ENCODE measurements at places on chromosomes 12 and 14.
A peak's percentile ranks its signal among the peaks of the same experiment; 100 is the strongest.

DNA sequence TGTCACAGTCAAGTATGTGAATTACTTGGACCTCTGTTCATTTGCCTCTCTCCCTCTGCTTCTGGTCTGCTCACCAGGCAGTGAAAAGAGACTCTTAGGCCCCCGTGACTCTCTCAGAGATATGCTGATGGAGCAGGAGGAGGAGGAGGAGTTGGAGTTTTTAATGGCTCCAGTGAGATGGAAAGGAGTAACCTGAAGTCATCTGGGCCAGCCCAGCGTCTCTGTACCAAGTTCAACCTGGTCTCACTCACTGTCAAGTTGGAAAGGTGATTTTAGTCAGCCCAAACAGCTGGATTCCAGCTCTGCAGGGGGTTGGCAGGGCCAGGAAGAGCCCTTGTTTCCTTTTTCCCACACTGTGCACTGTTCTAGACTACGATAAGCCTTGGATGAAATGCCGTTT is 48.6 kb downstream of the SH2B3 start:
- no peak for DNase-seq

DNA sequence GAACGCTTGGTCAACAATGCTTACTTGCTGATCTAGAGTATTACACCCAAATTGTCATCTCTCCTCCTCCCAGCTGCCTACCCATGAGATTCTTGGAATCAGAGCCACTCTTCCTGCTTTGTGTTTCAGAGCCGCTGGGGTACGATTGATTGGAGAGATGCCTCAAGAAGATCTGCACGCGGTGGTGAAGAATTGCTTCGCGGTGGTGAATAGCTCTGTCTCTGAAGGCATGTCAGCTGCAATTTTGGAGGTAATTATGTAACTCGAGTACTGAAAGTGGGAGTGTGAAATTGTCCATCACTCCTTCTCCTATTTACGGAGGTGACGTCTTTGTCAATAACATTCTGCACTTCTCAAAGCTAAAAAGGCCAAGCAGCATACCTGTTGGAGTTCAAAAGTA is 93.9 kb downstream of the GLT1D1 start:
- DNase-seq: no peak

- no peak for DNase-seq
Measured at GRCh38 chr12:108232565-108232964, 103.5 kb downstream of the WSCD2 start.

DNA sequence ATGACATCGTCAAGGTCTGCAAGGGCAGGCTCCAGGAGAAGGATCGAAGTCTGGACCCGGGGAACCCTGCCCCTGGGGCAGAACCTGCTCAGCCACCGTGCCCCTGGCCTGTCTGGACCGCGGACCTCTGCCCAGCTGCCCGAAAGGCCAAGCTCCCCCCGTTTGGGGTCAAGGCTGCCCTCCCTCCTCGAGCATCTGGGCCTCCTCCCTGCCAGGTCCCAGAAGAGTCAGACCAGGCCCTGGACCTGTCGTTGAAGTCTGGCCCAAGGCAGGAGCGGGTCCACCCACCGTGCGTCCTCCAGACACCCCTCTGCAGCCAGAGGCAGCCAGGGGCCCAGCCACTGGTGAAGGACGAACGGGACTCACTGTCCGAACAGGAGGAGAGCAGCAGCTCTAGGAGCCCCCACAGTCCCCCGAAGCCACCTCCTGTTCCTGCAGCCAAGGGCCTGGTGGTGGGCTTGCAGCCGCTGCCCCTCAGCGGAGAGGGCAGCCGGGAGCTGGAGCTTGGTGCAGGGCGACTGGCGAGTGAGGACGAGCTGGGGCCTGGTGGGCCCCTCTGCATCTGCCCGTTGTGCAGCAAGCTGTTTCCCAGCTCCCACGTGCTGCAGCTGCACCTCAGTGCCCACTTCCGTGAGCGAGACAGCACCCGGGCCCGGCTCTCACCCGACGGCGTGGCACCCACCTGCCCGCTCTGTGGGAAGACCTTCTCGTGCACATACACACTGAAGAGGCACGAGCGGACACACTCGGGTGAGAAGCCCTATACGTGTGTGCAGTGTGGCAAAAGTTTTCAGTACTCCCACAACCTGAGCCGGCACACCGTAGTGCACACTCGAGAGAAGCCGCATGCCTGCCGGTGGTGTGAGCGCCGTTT is 856 bp downstream of the ZBTB42 start:
- DNase-seq: no peak

DNA sequence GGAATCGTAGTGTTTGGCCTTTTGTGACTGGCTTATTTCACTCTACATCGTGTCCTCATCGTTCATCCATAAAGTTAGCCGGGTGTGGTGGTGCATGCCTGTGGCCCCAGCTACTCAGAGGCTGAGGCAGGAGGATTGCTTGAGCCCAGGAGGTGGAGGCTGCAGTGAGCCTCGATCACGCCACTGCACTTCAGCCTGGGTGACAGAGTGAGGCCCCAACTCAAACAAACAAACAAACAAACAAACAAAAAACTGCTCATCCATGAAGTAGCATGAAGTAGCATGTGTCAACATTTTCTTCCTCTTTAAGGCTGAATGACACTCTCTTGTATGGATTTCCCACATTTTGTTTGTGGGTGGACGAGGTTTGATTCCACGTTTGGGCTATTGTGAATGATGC is 44.0 kb upstream of the MEG3 start:
- DNase-seq: no peak

GRCh38 chr14:72880820-72881219 is 13.1 kb downstream of the DPF3 start:
- DNase-seq: peak; percentile 46

GRCh38 chr14:85576848-85577542 is 47.1 kb downstream of the FLRT2 start:
- DNase-seq: no peak

- DNase-seq: no peak
Measured at GRCh38 chr14:36438883-36439282, 81.1 kb downstream of the NKX2-1 start.

- DNase-seq: no peak
Measured at GRCh38 chr12:71691504-71692129, 5.7 kb downstream of the TMEM19 start.

GRCh38 chr12:53051058-53051880 is 1.4 kb downstream of the TNS2 start:
- DNase-seq: no peak

GRCh38 chr14:91953170-91953985 is 5.9 kb upstream of the FBLN5 start:
- DNase-seq: no peak

DNA sequence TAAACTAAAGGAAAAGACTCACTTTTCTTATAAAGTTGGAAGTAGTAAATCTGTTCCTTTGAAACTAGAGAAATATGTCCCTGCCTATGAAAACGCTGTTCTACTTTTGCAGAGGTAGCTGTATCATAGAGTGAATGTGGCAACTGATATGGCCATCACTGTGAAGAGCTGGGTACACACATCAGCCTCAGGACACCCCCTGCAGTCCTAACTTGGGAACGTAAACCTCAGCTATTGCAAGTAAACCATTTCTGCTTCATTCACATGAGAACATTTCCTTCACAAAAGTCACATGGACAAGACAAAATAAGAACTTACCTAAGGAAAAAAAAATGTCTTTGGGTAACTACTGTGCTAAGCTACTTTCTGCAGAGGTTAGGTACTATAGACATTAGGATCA is 233.3 kb upstream of the PPFIA2 start:
- DNase-seq: peak; percentile 6

GRCh38 chr12:94204499-94205247 is 56.3 kb downstream of the PLXNC1 start:
- DNase-seq: peak; percentile 7

DNA sequence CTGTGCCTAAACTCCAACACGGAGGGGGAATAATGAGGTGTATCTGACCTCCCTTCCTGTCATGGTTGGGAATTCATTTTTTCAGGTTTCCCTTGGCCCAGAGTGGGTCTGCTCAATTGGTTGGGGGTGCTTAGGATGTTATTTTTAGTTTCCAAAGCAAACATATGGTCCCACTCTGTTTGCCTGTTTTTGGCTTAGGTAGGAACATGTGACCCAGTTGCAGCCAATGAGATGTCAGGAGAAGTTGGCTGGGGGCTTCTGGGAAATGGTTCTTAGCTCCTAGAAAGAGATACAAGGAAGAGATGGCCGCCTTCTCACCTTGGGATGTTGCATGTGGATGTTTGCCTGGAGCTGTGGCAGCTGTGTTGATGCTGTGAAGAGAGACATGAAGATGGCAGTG is 147.9 kb upstream of the RFLNA start:
- DNase-seq: no peak

DNA sequence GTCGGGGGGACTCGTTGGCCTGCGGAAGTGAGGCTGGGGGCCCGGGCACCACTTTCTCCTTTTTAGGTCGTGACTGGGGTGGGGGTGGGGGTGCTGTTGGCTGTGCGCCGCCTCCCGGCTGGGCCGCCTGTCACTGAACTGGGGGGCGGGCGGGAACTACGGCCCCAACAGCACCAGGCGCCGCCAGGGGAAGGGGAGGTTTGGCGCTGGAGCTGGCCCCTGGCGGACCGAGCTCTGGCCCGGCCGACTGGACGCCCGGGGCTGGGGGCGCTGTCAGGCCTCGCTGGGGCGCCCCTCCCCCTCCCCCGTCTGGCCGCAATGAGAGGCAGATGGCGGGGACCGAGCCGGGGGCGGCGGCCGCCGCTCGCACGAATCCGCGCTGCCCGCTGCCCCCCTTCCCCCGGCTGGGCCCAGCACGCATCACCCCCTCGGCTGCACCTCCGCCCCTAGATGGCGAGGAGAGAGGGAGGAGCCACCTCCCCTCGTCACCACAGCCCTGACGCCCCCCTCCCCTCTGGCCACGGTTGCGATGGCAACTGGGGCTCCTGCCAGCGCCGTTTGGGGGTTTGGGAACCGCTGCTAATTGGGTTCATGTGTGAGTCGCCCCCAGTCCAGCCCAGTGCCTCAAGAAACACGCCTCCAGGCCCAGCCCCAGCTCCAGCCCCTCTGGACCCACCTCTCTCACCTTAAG is 723 bp downstream of the NFATC4 start:
- no peak for DNase-seq

DNA sequence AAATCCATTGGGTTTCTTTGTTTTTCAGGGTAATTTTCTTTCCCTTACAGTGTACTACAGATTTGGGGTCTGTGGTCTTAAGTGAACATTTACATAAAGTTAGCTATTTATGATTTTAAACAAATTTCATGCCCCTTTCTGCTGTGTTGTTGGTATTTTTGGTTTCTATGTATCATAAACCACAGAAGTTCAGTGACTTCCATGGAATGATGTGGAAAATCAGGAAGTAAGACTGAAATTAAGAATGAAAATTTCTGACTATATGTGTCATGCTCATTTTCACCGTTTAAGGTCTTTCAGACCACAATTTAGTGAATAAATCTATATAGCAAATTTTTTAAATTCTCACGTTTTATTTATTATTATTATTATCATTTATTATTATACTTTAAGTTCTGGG is 31.7 kb downstream of the ETV6 start:
- no peak for DNase-seq

GRCh38 chr12:75701859-75702258 is 190.4 kb upstream of the KRR1 start:
- DNase-seq: no peak

DNA sequence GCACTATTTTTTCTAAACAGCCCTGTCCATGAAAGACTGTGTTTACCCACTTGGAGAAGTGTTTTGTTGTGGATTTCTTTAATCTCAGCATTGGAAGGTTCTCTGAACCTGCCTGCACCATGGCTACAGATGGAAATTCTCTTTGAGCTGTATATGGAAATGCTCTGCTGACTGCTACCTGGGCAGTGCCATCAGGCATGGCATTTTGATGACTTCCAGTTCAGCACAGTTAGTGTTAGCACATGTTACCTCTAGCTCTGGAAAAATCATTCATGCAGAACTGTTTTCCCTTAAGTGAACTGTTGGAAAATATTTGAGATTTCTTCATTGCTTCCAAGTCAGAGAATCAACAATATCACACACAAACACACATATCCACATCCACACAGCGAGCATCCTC is 52.6 kb upstream of the RIC8B start:
- DNase-seq: no peak

DNA sequence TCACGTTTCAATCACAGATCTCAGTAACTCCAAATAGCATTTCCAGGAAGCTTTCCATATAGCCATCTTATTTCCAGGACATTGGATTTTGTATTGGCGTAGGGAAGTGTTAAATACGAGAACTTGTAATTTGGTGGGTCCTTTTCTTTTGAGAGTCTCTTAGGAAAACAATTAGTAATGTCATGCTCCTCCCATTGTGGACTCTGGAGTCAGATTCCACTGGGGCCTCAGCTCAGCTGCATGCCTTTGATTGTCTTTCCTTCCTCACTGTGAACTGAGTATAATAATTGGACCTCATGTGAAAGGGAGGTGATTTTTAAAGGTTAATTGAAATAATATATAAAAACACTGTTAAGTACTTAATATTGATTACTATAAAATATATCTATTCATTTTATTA is 462.6 kb downstream of the NPAS3 start:
- no peak for DNase-seq

- DNase-seq: peak; percentile 44
Measured at GRCh38 chr14:76236172-76237130, 84.7 kb downstream of the GPATCH2L start.

DNA sequence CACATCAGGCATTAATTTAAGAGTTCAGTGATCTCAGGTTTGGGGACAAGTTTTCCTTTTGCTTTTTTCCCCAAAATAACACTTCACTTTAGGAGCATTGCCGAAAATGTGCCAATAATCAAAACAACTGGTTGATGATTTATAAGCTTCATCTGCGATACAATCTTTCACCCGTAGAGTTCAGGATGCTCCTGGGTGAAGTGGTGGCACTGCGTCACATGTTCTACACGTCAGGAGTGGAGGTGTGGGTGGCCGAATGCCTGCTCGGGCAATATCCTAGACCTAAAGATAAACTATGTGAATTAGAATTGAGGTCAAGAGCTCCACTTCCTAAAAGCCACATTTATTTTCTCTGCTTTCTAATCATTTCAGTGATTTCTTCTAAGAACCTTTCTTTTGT is 70.9 kb upstream of the DICER1 start:
- no peak for DNase-seq

GRCh38 chr12:113087193-113087592 is 30.7 kb downstream of the DTX1 start:
- no peak for DNase-seq

DNA sequence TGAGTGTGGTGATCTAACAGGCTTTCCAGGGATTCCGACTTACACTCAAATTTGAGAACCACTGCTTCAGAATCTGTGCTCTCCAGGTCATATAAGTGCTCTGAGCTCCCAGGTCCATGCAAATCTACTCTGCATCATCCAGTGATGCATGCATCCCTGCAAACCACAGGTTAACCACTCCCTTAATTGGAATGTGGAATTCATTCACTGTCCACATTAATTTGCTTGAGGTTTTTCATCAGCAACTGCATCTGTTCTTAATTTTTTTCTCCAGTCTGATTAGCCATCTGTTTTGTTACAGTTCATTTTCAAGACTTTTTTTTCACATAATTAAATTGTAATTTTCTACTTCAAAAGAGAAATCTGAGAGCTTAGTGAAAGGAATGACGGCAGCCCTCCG is 43.4 kb upstream of the RIN3 start:
- DNase-seq: no peak

- DNase-seq: no peak
Measured at GRCh38 chr14:69044965-69045555, 66.0 kb upstream of the ACTN1 start.

DNA sequence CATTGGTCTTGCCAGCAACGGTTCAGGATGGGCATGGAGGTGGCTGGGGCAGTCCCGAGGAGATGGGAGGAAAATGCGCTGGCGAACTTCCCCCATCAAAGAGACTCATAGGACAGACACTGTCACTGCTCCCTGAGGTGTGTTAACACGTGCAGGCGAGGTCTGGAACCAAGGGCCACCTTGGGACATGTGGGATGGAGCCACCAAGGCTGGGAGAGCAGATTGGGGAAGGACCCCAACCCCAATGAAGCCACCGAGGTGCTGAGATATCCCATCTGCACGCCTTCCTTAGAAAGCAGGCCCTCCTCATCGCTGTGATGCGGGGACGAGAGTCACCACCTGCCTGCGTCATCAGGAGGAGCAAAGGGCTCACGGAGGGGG is 16.9 kb upstream of the BEGAIN start:
- no peak for DNase-seq

Data from Kasumi-1 (cell line).